Activated T-helper 1 cell treated with anti-CD3 and anti-CD28 coated beads, Interleukin-2, amount 50 U/mL, for 16 hours (primary cell): ENCODE measurements at places on chromosomes 13 and 19.

DNA sequence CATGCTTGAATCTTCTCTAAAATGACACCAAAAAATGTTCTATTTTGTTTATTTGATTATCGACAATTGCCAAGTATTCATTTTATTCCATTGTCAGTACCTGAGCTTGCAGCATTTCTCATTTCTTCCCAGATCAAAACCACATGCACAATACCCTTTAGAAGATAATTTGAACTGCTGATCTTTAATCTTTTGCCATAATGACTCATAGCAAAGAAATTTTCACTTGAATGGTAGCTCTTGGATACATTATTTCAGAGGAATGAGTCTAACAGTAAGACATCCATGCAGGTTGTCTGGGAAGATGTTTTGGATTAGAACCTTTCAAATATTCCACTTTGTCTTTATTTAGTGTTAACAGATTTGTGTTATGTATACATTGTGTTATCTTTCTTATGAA is 42.0 kb upstream of the RXFP2 start:
- no peak for DNase-seq

GRCh38 chr19:48458016-48458415 is 2.6 kb downstream of the KCNJ14 start:
- DNase-seq, result no peak

- DNase-seq, result no peak
Measured at GRCh38 chr13:44249431-44249836, 124.2 kb upstream of the SERP2 start.

DNA sequence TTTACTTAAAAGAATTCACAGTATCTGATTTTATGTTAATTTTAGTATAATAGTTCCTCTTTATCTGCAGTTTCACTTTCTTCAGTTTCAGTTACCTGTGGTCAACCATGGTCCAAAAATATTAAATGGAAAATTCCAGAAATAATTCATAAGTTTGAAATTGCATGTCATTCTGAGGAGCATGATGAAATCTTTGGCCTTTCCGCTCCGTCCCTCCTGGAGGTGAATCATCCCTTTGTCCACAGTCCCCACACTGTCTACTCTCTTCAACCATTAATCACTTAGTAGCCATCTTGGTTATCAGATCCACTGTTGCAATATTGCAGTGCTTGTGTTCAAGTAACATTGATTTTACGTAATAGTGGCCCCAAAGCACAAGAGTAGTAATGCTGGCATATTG is 26.9 kb downstream of the SLITRK6 start:
- DNase-seq, result no peak

DNA sequence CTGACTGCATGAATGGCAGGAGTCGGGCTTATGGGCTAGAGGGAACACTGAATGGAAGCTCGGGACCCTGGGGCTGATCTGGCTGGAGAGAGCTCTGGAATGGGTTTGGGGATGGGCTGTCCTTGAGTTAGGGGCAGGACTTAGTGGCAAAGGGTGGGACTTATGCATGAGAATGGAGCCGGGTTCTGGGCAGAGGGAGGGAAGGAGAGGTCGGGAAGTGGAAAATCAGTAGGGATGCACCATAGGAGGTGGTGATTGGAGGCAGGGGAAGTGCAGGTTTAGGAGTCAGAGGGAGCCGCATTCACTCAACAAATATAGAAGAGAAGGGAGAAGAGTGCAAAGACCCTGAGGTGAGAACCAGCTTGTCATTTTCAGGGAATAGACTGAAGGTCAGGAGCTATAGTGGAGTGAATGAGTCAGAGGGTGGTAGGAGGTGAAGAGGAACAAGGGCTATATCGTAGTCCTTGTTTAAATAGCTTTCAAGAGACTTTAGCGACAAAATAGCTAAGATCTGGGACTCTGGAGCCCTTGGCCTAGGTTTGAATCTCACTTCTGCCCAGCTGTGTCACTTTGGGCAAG is 748 bp downstream of the RAB4B start:
- no peak for DNase-seq

DNA sequence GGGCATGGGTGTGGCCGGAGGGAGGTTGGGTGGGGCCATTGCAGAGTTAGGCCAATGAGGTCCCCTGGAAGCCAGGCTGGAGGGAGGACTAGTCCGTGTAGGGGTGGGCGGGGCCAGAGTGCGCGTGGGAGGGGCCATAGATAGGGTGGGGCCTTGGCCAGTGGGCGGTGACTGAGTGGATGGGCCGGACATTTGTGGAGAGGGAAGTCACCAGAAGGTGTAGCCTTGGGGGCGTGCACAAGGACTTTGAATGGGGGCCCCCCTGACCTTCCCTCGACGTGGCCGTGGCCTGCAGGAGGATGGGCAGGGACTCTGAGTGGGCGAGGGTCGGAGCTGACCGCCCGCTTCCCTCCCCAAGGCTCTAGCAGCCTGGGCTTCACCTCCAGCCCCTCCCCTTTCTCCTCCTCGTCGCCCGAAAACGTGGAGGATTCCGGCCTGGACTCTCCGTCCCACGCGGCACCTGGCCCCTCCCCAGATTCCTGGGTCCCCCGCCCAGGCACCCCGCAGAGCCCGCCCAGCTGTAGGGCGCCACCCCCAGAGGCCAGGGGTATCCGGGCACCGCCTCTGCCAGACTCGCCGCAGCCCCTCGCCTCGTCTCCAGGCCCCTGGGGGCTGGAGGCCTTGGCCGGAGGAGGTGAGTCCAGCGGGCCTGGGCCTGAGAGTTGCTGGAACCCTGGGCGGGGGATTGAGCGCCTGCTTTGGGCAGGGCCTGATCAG is 16.5 kb upstream of the B3GNT3 start:
- DNase-seq, result no peak

DNA sequence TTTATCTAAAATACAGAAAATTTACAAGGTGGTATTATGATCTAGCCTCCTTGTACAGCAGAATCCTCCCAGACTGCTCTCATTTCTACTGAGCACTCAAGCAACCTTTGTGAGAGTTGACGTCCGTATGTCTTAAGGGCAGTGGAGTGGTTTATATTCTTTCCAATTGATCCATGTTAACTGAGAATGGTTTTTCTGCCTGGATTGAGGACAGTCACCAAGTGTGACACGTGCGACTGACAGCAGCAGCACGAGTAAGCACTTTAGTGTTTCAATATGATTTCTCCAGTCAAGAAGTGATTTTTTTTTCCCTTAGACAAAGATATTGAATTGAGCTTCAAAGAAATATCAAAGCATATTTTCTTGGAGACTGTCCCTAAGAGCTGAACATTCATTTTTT is 901.7 kb downstream of the PCDH9 start:
- no peak for DNase-seq
